ENCODE measurements at places on chromosomes 16 and 17.

DNA sequence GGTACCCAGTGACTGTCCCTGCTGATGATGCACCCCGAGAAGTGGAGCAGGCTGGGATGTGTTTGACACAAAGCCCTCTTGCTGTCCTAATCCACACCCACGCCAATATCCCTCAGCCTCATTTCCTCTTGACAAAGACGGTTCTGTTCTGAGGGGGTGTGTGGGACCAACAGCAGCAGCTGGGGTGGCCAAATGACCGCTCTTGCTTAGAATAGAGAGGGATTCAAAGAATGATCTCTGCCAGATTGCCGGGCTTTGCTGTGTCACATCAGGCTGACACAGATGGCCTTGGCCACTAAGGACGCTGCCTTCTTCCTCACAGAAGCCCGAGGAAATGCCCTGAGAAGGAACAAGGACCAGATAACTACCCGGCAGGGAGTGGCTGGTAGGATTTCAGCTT lies 250.7 kb downstream of the NTN1 start:
- no peak for DNase-seq

DNA sequence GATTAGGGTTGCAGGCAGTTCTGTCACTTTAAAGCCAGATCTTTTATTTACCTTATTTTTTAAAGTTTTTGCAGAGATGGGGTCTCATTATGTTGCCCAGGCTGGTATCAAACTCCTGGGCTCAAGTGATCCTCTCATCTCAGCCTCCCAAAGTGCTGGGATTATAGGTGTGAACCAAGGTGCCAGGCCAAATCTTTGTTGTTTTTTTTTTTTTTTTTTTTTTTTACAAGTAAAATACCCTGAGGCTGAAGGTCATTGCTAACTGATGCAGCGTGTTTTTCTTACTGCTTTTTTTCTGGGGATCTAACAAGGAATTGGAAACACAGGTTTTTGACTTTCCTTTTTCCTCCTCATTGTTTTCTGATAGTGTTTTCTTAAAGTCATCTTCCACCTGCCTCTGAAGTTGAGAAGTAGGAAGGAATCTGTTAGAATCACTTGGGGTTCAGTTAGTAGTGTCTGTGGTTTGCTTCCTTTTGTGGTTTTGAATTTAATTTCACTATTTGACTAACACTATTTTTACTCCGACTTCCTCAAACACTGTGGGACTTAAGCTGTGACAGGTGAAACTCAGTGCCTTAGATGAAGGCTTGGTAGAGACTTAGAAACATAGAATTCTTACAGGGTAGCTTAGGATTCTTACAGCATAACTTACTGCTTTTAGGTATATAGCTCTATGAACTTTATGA lies 22.2 kb downstream of the CLTC start:
- no peak for DNase-seq

DNA sequence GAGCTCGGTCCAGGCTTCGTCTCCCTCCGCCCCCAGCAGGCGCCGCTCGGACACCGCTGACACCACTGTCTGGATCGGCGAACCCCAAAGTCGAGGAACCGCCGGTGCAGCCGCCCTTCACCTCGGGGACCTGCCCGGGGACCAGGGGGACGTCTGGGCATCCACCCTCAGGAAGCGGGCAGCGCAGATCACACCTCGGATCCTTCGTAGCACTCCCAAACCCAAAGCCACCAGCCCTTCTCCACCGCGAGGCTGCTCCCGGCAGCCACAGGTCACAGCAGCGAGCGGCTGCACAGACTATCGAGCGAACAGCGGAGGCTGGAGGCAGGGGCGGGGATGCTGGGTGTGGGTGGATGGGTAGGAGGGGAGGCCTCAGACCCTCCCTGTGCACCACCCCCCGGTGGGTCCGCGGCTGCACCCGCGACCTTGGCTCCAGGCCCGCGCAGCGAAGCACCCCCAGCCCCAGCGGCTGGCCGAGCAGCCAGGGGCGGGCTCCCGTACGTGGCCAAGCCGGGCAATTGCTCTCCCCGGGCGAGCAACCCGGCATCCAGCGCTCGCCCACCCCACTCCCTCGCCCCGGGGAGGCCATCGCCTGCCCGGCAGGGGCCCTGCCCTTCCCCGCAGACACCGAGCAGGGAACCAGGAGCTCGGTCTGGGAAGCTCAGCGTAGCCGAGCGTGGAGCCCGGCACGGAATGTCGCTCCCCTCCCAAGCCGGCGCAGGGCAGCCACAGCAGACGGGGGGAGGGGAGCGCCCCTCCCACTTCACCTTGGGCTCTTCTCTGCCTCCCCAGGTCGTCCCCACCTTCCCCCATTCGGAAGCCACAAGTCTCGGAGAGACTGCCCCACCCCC lies 1.0 kb downstream of the SDK2 start:
- peak; percentile 26 for DNase-seq

GRCh38 chr17:80348551-80349150 lies 66.3 kb upstream of the ENDOV start:
- DNase-seq = no peak

DNA sequence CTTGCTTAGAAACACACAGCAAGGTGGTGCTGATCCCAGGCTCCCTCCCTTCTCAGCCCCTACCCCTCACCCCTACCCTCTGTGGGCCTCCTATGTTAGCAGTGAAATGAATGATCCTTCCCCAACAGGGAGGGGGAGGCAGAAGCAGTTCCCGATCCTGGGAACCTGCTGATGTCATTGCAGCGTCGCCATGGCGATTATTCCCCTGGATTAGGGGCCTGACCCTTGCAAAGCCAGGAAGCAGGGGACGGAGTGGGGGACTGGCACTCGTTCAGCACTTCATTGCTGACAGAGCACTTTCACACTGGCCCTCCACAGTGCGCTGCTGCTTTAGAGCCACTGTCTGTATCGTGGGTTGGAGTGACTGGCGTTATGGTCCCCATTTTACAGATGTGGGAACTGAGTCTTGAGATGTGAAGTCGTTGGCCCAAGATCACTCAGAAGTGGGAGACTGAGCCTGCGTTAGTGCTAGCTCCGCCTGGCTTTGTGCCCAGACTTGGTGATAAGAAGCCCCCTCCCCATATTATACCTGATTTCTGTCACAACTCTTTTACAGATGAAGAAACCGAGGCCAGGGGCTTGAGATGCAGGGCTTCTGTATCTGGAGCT lies 26.6 kb downstream of the LASP1 start:
- no peak for DNase-seq

- DNase-seq = peak; percentile 34
Measured at GRCh38 chr17:28716740-28717577, 709 bp downstream of the RAB34 start.
